ENCODE measurements at places on chromosomes 7 and 10.

DNA sequence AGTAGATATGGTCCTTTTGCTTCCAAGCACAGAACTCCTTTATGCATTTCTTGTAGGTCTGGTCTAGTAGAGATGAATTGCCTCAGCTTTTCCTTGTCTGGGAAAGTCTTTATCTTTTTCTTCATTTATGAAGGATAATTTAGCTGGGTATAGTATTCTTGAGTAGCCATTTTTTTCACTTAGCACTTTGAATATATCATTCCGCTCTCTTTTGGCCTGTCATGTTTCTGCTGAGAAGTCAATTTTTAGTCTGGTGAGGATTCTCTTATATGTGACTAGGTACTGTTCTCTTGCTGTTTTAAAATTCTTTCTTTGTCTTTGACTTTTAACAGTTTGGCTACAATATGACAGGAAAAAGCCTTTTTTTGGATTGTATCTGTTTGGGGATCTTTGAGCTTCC is 68.6 kb upstream of the IMMP2L start:
- no peak for DNase-seq

DNA sequence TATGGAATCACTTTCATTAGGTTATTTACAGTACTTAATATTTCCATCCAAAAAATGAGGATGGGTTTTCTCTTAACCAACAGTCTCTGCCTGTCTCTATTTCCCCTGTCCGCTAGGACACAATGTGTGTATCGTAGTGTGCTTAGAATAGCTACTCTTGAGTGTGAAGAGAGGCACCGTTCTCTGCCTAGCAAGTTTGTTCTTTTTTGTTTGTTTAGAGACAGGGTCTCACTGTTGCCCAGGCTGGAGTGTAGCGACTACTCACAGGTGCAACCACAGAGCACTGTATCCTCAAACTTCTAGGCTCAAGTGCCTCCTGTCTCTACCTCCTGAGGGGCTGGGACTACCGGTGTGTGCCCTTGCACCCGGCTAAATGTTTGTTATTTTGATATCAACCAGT is 121.9 kb downstream of the ANK3 start:
- DNase-seq, result no peak

DNA sequence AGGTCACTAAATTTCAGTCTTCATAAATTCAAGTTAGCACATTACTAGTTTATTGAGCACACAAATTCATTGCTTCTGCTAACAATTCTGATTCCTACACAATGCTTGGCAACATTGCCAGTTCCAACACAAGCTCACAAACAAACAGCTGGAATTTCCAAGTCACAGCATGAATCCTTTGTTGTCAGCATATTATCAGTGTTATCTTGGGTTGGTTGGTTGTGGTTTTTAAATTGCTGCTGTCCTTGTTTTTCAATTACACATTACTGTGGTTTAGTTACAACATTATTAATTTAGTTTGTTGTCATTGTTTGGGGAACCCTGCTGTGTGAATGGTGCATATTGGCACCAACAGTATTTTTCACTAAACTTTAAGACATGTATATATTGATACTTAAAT is 86.0 kb upstream of the ARID5B start:
- DNase-seq, result no peak

- DNase-seq, result no peak
Observed at GRCh38 chr7:12690041-12690878, 2.8 kb downstream of the ARL4A start.

- DNase-seq, result no peak
Observed at GRCh38 chr7:99098824-99099498, 44.9 kb downstream of the SMURF1 start.

DNA sequence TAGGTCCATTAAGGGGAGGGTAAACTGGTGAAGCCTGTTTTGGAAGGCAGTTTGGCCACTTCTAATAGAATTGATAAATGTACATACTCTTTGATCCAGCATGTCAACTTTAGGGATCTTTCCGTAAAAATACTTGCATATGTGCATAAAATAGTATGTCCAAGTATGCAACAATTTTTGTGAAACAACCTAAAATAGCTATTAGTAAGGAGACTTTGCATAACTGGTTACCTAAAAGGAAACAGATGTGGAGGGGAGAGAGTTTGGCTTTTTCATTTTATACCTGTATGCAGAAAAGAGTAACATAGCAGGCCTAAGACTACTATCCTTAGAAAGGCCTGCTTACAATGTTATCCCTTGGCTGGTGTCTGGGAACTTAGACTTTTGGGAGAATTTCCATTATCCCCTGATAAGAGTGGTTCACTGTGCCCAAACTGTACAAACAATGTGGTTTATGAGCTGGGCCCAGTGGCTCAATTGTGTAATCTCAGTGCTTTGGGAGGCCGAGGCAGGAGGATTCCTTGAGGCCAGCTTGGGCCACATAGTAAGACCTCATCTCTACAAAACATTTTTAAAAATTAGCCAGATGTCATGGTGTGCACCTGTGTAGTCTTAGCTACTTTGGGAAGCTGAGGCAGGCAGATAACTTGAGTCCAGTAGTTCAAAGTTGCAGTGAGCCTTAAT is 21.3 kb downstream of the PTPN12 start:
- DNase-seq, result no peak

GRCh38 chr10:35486297-35486990 is 118.7 kb upstream of the GJD4 start:
- DNase-seq, result no peak

- DNase-seq, result no peak
Observed at GRCh38 chr7:41869596-41869995, 166.7 kb upstream of the INHBA start.

Data from DMS153 (cell line).